SIG-M5 (cell line): ENCODE measurements at places on chromosomes 11 and 22.

DNA sequence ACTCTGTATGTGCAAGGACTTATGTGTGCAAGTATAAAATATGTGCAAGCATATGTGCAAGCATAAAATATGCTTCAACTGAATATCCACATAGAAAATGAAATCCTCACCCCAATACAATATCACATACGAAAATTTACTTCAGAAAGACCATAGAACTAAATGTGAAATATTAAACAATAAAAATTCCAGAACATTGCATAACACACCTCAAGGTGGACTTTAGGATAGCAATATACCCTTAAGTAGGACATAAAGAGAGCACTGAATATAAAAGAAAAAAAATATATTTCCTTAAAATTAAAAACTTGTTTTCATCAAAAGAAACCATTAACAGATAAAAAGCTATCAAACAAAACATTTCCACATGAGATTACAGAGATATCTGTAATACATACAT, 67.8 kb downstream of the FCHSD2 start:
- DNase-seq = no peak

DNA sequence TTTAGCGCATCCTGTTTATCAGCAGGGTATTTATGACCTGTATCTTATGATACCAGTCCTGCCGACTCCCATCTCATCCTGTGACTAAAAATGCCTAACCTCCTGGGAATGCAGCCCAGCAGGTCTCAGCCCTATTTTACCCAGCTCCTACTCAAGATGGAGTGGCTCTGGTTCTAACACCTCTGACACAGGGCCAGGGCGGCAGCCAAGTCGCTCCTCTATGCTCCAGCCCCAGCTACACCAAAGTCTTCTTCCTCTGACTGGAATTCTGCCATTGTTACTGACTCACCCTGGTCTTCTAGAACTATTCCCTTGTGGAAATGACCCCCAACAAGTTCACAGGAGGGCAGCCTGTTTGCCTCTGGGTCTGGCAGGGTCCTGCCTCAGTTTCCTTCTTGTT, 7.9 kb upstream of the C1QTNF6 start:
- DNase-seq = no peak

DNA sequence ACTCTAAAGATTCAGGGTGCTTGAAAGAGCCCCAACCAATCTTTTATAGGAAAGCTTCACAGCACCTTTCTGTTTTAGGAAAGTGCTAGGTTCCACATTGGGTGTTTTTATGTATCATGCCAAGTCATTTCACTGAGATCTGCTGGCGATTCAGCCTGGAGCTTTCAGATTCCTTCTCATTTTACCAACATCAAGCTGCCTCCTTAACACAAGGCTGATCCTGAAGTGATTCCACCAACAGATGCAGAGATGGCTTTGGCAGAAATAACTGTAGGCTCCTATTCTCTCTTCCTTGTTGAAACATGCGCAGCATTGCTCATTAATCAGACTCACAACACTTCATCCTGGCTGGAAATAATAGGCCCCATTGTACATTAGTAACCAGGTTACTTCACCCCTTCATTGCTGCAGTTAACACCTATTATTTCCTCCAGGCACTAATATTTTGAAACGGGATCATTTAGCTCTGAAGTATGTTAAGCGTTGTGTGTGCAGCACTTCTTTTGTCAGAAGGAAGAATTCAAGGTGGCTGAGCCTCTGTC, 89.0 kb downstream of the OPCML start:
- DNase-seq = no peak

DNA sequence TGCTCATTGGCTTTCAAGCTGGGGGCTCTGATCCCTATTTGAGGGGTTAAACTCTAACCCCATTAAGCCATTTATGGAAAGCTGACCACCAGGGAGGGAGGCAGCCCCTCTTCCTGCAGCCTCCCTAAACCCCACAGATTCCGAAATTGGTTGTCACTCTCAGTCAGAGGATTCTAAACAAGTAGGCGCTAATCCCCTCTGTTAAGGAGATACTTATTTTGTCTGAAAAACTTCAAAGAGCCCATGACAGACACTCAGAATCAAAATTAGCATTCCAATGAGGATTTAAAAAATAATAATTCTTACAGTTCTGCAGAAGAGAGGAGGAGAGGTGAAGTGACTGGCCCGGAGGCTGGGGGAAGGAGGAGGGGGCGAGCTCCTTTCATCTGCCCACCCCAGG, 69.7 kb upstream of the LMO1 start:
- DNase-seq = no peak

DNA sequence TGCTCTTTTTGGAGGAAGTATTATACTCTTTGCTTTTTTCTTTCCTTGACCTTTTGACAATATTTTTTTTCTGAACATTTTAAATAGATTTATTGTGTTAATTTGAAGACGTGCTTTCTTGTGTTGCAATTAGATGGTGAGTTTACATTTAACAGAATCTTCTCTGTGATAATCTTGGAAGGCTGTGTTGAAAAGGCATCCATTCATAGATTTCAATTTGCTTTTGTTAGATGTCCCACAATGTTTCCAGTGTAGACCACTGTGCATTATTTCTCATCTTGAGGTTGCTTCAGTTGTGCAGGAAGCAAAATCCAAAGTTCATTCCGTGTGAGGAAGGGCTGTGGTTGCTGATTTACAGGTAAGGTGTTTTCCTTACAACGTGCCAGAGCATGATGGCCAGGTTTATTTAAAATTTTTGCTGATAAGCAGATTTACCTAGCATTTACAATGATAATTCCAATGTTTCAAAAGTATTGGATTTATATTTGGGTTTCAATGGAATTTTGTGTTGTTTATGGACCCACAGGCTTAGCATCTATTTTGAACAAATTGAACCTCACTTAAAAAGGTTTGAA, 4.1 kb upstream of the OR5J2 start:
- DNase-seq = no peak

GRCh38 chr11:2929531-2929949, 320 bp upstream of the PHLDA2 start:
- DNase-seq = no peak

- no peak for DNase-seq
Observed at GRCh38 chr22:22111267-22111751, 128.7 kb upstream of the TOP3B start.

DNA sequence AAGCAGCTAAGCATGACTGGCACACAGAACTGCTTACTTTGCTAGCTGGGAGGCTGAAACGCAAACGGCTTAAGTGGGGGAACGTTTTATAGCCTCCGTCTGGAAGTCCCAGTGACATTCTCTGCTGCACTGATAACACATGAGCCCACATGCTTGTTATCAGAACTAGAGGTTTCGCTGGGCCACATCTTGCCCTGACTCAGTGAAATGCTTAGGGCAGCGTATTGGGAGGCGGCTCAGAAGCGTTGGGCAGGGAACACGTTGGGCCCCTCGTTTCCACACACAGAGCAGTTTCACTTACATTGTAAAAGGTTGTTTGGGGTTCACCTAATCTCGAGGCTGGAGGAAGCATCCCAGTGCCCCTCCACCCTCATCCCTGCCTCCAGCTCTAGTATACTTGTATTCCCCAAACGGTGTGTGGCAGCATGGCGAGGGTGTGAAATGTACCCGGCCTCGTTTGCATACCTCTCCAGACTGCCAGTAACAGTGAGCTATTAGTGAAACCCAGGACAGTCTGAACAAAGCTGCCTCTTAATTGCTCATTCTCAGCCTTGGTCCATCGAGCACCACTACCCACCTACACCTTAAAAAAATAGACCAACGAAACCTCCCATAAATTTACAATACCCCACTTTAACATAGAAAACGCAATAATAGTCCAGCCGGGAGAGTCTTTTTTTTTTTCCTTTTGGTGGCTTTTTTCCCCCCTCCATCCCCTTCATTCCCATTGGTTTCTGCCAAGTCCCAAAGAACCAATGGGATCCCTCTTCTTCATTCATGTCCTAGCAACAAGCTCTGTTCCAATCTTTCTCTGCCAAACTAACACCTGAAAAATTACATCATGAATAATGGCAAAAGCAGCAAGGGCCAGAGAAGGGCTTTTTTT, 218.8 kb upstream of the SORL1-AS1 start:
- DNase-seq = no peak

GRCh38 chr11:65857500-65857852, 504 bp downstream of the CFL1 start:
- DNase-seq = no peak

DNA sequence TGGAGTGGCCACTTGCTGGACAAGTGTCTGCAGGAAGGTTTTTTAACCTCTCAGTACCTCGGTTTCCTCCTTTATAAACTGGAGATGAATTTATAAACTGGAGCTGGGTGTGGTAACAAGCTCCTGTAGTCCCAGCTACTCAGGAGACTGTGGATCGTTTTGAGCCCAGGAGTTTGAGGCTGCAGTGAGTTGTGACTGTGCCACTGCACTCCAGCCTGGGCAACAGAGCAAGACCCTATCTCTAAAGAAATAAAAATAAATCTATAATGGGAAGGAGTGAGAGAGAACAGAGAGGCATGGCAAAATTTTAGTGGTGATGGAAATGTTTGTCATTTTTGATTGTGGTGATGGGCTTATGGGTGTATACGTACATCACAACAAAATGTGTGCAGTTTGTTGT, 1.4 kb upstream of the PDGFB start:
- DNase-seq = no peak

GRCh38 chr22:42335839-42336378, 65.5 kb upstream of the TCF20 start:
- DNase-seq = no peak

- DNase-seq = no peak
Observed at GRCh38 chr11:14500181-14500651, 605 bp upstream of the COPB1 start.

- DNase-seq = no peak
Observed at GRCh38 chr22:17954200-17954859, 70.0 kb downstream of the MICAL3 start.

- DNase-seq = no peak
Observed at GRCh38 chr11:83054001-83054400, 17.7 kb downstream of the RAB30 start.

- DNase-seq = no peak
Observed at GRCh38 chr22:44668190-44668885, 33.7 kb upstream of the PRR5 start.

DNA sequence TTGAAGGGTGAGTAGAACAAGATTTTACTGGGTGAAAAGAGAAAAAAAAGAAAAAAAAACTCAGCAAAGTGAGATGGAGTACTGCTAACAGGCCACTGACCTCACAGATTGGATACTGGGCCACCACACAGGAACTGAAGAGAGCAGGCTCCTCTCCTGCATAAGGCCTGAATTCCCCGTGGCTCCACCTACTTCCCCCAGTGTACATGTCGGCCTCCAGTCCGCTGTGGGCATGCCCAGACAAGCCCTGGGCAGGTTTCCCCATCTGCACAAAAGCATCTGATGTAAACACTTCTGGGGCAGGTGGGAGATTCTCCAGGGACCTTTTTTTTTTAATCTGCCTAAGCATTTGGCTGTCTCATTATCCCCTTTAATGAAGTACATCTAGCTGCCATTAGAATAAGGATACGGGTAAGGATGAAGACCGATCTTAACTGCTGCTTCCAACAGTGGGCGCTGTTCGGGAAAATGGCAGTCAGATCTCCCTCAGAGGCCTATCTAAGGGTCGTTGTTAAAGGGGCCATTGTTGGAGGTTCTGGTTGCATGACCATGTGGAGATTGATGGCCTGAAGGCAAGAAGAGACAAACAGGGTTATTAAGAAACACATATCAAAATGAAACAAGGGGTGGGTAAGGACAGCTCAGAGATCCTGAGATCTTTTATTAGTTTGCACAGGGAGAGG, 48.5 kb downstream of the MS4A13 start:
- peak; percentile 22 for DNase-seq

GRCh38 chr22:23395530-23396361, 184.3 kb downstream of the IGLL1 start:
- no peak for DNase-seq

GRCh38 chr11:34890812-34891211, 25.4 kb downstream of the APIP start:
- DNase-seq = no peak

GRCh38 chr11:19377881-19378280, 137.1 kb upstream of the E2F8 start:
- DNase-seq = no peak

- no peak for DNase-seq
Observed at GRCh38 chr11:124219126-124219525, 21.8 kb upstream of the OR8G1 start.

GRCh38 chr11:96875712-96876111, 485.9 kb downstream of the JRKL start:
- DNase-seq = no peak

DNA sequence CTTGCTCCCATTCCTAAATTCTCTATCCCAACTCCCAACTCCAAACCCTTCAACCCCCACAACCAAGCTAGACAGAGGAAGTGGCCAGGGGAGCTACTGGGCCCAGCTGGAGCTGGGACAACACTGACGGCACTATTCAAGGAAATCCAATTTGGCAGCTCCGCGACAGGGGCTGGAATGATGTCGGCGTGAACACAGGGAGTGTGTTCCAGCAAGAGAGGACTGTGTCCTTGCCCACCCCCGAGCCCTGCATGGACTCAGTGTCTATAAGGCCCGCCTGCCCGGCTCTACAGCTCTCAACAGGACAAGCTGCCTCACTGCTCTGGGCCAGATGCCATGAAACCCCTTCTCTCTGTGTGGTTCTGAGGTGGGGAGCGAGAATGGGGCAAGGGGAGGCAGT, 11.3 kb downstream of the PCSK7 start:
- no peak for DNase-seq

DNA sequence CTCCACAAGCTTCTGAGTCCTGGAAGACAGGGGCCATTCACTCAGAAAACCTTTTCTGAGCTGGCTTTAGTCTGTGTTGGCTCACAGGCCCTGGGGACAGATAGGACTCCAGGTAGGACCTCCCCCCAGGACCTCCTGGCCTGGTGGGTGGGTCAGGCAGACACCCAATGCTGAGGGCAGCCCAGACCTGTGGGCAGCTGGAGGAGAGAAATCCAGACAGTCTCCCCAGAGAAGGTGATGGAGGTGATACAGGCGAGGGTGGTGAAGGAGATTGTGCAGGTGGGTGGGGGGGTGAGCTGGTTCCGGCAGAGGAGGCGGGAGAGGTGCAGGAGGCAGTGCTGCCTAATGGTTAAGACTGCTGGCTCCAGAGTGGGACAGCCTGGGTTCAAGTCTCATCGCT, 15.6 kb downstream of the LRRC32 start:
- DNase-seq = no peak

DNA sequence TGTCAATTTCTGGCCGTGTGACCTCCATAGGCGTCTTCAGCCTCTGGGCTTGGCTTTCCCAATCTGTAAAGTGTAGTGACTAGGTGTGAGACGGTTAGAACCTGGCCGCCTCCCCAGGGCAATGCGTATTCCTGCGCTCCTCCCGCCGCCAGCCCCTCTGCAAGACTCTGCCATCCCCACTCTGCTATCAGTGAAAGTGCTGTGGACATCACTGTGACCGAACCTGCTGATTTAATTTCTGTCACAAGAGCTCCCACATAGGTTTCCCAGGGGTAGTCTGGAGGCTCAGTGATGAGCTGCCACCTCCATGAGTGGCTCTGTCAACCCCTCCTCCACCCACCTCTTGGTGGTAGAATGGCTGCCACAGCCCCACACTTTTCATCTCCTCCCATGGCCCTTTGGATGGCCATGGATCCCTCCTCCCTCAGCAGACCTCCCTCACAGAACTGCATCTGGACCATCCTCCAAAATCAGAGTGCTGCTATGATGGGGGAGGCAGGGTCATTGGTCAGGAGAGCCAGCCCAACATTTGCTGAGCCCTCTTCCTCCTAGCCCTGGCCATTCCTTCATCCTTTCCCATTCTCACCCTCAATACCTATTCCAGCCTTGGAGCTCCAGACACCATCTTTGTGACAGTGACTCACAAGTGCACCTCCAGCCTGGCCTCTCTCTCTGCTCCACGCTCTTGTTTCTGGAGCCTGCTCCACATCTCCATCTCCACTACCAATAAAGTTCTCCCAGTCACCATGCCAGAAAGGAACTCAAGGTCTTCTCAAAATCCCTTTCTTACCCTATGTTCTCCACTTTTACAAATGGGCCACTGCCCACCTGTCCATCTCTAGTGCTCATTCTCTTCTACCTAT, 1.5 kb upstream of the GSC2 start:
- DNase-seq = no peak
